Activated CD8-positive, alpha-beta memory T cell treated with anti-CD3 and anti-CD28 coated beads, Interleukin-2, amount 50 U/mL, for 48 hours (primary cell): ENCODE measurements at places on chromosomes 5 and 9.

GRCh38 chr5:157766442-157766841, 22.9 kb downstream of the LSM11 start:
- no peak for DNase-seq

DNA sequence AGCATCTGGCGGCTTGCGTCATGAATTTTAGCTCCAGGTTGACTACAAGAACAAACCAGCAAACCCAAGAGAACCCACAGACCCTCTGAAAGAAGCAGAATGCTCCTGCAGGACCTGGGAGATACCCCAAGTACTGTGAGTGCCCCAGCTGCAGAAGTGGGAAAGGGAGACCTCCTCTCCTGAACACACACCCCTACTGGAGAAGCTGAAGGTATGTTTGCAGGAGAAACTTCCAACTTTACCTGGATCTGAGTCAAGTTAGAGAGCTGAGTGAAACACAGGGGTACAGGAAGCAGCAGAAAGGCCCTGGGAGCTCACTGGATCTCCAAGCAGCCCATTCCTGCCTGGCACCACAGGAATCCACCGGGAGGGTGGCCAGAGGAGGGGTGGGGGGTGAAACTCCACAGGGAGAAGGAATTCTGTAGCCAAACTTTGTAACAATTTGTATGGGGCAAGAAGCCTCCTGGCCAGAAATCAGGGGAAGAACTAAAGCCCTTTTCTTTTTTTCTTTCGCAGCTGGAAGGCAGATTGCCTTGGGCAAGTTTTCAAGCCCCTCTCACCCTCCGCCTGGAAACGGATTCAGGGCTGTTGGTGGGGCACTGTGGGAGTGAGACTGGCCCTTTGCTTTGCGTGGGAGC, 576.2 kb downstream of the BNC2 start:
- DNase-seq = no peak

- DNase-seq = no peak
Observed at GRCh38 chr5:137336565-137337120, 162.5 kb downstream of the SPOCK1 start.

DNA sequence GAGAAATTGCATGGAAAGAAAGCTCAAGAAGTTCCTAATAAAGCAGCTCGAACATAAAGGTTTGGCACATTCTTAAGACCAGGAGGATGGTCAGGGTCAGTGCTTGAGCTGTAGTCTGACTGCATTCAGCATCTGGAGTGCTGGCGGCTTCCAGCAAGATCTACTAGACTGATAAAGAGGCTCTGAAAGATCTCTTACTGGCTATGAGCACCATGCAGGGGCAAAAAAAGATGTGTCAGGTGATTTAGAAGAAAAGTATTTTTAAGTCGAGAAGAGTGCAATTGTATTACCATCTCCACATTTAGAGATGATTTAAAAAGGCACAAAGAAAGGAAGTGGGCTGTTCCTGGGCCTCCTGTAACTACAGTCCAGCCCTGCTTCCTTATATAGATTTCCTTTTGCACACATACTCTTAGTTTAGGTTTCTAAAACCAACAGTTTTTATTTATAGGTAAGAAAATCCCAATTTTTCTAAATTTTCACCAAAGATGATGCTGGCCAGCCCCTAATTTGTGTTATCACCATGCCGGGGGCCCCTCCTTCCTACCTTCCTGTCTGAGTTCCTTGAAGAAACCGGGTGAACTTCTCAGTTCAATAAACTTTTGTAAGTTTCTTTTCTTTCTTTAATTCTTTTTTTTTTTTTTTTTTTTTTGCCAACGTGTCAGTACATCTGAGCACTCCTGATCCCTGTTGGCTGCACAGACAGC, 65.9 kb upstream of the PLPP1 start:
- no peak for DNase-seq

- peak; percentile 79 for DNase-seq
Observed at GRCh38 chr5:132099076-132099748, 25.6 kb downstream of the CSF2 start.

GRCh38 chr9:83933790-83934189, 12.6 kb upstream of the KIF27 start:
- DNase-seq = no peak

DNA sequence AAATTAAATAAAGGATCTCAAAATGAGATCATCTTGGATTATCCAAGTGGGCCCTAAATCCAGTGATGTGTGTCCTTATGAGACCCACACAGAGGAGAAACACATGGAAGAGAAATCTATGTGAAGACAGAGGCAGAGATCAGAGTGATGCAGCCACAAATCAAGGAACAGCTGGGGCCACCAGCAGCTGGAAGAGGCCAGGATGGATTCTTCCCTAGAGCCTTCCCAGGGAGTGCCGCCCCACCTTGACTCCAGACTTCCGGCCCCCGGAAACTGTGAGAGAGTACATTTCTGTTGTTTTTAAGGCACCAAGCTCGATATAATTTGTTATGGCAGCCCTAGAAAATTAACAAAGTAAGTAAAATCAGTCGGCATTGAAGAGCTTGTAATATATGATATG, 286.9 kb downstream of the FBXL7 start:
- DNase-seq = no peak

- no peak for DNase-seq
Observed at GRCh38 chr5:107557051-107557658, 113.6 kb downstream of the EFNA5 start.

DNA sequence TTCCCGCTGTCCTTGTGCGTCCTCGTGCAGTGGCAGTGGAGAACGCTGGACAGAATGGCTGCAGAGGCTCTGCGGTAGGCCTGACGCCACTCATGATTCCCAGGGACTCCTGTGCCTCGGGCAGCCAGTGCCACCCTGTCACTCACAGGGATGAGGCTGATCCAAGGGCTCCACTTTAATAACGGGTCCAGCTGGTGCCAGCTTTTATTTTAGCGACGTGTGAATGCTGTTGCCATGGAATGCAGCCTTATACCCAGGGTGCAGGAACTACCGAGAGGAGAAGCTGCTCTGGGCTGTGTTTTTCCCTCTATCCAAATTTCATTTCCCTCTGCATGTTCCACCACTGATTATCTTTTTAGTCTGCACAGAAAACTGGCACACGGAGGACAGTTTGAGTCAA, 15.8 kb upstream of the NTNG2 start:
- no peak for DNase-seq

DNA sequence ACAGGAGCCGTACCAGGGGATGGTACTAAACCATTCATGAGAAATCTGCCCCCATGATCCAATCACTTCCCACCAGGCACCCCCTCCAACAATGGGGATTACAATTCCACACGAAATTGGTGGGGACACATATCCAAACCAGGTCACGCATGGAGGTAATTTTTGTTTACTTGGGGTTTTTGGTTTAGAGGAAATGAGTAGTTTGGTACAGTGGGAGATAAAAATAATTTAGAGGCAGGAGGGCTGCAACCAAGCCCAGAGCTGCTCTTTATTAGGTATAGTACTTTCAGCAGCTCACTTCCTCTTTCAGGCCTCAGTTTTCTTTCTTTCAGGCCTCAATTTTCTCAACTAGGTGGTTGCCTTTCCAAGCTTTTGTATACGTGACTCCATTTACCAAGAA, 23.2 kb downstream of the PRUNE2 start:
- no peak for DNase-seq

DNA sequence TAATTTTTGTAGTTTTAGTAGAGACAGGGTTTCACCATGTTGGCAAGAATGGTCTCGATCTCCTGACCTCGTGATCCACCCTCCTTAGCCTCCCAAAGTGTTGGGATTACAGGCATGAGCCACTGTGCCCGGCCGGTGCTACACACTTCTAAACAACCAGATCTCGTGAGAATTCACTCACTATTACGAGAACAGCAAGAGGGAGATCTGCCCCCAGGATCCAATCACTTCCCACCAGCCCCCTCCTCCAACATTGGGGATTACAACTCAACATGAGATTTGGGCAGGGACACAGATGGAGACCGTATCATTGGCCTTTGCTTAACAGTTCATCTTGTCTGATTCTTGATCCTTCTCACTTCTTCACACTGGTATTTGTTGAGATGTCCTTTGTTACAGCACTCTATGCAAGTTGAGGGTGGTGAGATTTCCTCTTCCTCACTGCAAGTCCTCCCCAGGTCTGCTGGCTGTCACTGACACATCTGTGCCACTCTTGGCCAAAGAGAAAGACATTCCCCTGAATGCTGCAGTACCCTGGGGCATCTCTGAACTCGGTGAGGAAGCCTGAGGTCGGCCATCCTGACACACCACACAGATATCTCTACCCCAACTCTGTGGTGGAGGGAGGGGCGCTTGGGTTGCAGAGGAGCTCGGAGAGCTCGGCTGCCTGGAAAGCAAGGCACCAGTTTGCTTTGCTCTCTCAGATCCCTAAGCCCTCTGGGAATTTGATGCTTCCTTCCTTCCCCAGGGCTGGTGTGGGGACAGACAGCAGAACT, 4.2 kb upstream of the SUB1 start:
- DNase-seq = no peak

DNA sequence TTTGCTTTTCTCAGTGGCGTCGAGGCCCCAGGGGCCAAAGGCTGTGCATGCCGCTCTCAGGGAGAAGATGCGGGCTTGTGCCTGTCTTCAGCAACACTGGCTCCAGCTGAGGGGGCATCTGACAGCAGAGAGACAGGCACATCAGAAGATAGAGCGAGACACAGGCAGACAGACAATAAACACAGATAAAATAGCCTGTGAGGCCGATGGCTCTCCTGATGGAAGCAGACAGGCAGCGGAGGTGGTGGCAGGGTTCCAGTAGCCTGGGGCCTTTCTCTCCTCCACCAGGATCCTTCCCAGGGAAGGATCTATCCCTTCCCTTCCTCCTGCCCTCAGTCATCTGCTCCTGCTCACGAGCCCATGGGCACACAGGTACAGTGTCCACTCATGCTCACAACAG, 16.6 kb upstream of the UNC5A start:
- DNase-seq = no peak

DNA sequence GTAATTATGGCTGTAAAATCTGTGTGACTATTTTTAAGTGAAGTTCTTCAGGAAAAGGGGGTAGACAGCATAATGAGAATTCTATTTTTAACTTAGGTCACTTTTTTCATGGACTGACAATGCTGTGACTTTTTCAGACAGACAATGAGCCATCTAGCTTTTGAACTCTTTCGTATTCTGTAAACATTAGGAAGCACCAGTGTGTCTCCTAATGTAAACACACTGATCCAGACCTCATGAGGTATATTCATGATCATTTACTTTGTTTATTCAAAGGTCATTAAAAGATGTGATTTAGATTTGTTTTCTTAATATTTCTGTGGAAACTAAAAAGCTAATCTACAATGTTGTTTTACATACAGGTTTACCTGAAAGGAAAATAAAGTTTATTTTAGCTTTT, 352.6 kb downstream of the ADGRV1 start:
- DNase-seq = no peak

DNA sequence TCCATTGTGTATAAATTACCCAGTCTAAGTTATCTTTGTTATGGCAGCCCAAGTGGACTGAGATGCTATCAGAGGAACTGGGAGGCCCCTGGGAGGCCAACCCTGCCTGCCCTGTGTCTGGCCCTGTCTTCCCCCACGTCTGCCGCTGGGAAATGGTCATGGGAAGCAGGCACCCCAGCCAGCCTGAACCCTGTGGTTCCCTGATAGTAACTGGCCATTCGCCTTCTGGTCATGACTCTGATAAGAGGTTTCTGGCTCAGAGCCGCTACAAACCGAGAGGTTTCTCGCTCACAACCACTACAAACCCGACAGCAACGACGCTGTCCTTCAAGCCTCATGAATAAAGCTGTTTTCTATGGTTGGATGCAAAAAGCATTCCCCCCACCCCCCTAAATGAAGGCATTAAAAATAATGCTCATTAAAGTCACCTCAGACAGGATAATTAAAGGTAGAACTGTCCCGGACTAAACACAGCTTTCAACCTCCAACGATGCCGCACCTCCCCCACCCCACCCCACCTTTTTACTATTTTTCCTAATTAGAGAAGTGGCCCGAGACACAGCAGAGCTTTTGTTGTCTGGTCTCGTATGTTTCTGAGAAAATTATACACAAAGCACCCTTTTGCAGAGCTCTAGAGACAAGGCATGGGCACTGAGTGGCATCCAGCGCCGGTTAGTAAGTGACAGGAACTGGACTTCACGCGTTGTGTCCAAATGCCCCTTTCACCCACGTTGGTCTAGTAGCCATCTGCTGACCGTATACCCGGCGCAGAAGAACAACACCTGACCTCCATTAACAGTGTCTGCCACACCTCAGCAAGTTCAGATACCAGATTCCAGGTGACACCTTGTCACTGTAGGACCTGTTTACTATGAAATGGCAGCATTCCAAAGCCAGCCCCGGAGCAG, 140.8 kb downstream of the COL23A1 start:
- DNase-seq = no peak

GRCh38 chr5:175658299-175659145, 651 bp downstream of the HRH2 start:
- DNase-seq = peak; percentile 67

DNA sequence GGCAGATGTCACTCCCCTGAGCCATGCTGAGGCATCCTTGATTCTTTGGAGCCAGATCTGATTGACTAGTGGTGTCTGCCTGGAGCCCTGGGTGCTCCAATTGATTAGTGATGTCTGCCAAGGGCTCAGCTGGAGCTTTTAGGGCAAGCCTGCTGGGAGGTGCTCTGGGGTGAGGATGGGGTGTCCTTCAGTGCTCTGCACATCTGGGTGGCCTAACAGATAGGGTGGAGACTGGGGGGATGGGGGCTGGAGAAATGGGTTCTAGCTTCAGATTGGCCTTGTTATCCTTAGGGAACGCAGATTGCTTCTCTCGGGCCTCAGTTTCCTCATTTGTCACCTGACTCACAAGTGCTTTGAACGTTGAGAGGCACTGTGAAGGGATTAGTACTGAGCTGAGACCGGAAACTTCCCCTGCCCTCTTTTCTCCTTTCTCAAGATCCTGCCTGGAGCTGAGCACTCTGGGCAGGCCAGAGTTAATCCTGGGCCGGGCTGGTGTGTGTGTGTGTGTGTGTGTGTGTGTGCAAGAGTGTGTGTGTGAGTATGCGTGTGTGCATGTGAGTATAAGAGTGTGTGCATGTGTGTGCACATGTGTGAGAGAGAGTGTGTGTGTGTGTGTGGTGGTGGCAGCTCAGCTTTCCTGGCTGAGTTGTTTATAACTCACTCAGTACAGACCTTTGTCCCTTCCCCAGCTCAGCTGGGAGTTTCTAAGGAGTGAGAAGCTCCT, 5.6 kb upstream of the IER5L start:
- DNase-seq = no peak

DNA sequence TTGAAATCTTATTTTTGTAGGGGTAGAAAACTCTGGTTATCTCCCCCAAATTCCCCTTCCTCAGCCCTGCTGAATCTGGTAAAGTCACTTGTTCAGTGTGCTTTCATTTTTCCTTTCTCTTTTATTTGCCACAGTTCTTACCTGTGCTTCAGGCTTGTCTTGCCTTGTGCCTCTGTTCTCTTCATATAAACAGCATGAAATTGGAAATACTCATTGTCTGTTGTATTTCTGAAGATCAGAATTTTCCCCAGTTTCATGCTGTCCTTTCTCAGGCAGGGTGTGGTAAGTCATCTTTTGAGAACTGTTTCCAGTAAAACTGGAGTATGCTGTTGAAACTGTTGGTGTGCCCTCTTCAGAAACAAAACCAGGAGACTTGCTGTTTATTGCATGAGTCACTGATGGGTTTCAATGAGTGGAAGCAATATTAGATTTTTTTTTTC, 7.0 kb downstream of the PAM start:
- no peak for DNase-seq
